ENCODE measurements at places on chromosomes 7 and 10.

GRCh38 chr10:74518061-74518460 is 308.3 kb upstream of the KAT6B start:
- no peak for DNase-seq

GRCh38 chr10:44930904-44931620 is 19.9 kb downstream of the TMEM72 start:
- DNase-seq = no peak

GRCh38 chr7:42097752-42098151 is 139.3 kb downstream of the GLI3 start:
- DNase-seq = peak; percentile 78

DNA sequence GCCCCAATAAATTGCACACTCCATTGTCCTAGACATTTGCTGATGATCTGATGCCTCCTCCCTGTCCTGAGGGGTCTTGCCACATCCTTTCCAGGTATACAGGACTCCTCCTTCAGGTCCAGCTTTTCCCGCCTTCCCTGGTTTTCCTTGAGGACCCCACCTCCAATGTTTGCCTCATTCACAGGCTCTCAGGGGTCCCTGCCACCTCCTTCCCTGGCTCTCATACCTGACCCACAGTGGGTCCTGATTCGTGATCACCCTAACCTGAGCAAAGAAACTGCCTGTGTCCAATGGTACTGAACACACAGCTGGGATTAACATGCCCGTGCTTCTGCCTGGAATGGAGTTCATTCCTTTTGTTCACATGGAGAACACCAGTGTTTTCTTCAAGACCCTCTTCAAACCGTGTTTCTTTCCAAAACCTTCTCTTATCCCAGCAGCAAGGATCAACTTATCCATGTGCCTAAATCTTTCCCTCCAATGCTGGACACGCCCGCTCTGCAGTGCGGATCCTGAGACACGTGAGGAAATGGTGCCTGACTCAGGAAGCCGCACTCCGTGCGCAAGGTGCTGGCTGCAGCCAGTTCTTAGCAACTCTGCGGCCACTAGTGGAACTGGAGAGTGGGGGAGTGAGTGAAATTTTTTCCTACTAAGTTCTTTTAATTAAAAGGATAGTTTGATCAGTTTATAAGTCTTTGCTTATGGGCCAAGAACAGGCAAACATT is 354.6 kb upstream of the SHH start:
- DNase-seq = no peak

DNA sequence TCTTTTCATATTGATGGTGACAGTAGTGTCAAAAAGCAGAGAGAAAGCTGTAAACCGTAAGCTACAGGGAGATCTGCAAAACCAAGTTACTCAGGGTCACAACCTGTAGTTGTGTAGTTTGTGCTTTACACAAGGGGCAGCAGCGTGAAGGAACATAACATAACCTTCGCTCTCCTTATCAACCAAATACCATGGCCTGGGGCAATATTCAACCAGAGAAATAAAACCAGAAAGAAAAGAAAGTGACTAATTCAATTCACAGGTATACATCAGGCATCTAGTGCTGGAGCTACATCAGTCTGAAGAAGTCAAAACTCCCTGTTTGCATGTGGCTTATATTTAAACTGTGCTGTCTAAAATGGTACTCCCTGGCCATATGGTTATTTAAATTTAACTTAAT is 224.3 kb downstream of the TWIST1 start:
- no peak for DNase-seq

GRCh38 chr7:82539969-82540368 is 96.4 kb upstream of the CACNA2D1 start:
- no peak for DNase-seq

DNA sequence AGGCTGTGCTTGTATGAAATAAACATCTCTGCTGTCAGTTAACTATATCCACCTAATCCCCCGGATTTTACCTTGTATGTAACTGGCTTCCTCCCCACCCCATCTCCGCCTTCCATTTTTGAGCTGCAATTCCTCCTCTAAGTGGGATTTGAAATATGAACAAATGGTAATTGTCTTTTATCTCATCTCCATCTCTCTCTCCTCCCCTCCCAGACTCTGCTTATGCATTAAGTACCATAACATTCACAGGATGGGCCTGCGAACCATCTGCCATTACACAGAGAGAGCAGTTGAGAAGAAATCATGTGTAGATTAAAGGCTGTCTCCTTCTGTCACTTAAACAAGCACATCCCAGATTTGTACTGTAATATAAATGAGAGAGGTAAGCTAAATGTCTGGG is 1169.9 kb downstream of the TYW1 start:
- DNase-seq = no peak

GRCh38 chr7:19397911-19398310 is 252.7 kb upstream of the FERD3L start:
- no peak for DNase-seq

GRCh38 chr10:49751636-49752510 is 10.2 kb downstream of the OGDHL start:
- DNase-seq = no peak

GRCh38 chr10:43128958-43129706 is 9.1 kb upstream of the CSGALNACT2 start:
- DNase-seq = peak; percentile 85

DNA sequence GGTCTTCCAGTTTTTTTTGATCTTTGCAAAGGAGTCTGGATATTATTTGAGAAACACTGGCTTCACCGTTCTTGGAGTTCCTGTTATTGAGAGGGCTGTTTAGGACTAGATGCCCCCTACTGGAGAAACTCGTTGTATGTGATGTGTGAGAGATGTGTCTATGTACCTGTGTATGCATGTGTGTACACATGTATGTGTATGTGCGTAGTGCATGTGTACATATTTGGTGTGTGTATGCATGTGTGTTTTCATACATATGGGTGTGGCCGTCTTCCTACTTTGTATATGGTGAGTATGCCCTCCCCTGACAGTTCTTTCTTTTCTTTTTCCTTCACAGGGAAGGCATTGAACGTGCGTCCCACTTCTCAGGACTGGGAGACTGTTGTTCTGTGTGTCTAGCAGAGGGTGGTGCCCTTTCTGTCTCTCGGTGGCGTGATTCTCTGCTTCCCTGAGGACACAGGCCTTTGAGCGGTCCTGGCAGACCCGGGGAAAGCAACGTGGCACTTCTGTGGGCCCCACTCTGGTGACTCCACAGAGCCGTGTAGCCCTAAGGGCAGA is 3.0 kb upstream of the CALHM3 start:
- DNase-seq = peak; percentile 88

- no peak for DNase-seq
These were observed at the start of gene MALRD1 for GRCh38 chr10:19048489-19048888. Gene MALRD1, plus strand, starts transcription at chr10:19048801. Its CDS starts 138 bp downstream, at chr10:19048939.

- DNase-seq = no peak
These were observed 219.8 kb downstream of the ACTR3B start for GRCh38 chr7:152979376-152979775.

DNA sequence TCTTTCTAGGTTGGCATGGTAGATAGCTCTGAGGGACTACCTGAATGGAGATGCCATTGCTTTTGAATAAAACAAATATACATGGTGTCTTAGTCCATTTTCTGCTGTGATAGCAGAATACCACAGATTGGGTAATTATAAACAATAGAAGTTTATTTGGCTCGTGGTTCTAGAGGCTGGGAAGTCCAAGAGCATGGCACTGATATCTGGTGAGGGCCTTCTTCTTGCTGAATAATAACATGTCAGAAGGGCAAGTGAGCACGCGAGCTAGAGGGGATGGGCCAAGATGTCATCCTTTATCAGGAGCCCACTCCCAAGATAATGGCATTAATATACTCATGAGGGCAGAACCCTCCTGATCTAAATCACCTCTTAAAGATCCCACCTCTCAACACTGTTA is 21.9 kb downstream of the SGPL1 start:
- no peak for DNase-seq

DNA sequence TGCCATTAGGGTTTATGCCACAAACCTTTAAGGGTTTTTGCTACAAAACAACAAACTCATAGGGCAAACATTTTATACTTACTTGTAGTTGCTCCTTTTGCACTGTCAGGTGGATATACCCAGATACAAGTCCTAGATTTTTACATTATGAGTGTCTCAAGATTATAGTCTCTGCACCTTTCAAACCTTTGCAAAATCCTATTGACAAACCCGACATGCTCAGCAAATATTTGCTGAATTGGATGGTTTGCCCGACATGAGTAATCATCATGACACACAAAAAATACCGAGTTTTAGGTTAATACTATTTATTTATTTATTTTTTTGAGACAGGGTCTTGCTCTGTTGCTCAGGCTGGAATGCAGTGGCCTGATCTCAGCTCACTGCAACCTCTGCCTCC is 117.3 kb downstream of the SLC25A13 start:
- DNase-seq = no peak

- no peak for DNase-seq
These were observed 102.5 kb upstream of the CCDC6 start for GRCh38 chr10:60008816-60009215.

- DNase-seq = peak; percentile 69
These were observed 18.8 kb downstream of the TMEM196 start for GRCh38 chr7:19754521-19755116.

DNA sequence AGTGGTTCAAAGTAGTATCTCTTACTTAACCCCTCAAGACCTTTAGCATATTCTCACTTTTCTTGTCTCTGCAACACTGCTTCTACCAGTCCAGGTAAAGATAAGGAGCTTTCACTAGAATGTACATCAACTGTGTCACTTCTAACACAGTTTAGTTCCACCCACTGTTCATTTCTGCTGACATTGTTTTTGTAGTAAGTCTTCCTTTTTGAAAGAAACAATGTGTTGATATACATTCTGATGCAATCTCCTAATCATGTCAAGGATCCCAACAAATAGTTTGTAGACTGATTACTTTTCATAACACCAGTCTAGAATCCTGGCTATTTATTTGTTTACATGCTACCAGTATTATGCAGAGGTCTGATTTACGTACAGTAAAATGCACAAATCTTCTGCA is 47.5 kb downstream of the CCSER2 start:
- DNase-seq = no peak

DNA sequence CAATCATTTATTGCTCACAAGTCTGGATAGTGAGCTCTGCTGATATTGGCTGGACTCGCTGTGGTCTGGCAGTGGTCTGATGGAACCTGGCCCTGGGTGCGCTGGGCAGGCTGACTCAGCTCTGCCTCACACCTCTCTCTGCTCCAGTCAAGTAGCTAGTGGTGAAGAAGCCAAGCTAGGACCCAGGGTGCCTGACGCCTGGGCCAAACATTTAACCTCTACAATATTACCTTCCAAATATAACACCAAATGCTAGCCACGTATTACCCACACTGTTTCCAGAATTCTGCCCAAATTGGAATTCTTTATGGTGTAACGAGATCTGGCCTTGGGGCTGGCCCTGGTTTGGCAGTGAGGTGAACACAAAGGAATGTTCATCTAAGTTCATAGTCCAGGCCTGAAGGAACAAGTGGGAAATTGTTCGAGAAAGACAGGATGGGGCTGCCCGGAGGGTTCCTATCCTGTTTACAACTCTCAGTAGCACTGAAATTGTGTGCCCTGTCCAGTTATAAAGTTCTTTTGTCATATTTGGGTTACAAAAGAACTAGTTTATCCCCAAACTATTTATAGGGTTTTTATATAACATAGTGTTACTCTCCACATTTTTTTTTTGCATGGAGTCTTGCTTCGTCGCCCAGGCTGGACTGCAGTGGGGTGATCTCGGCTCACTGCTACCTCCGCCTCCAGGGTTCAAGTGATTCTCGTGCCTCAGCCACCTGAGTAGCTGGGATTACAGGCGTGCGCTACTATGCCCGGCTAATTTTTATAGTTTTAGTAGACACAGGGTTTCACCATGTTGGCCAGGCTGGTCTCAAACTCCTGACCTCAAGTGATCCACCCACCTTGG is 16.3 kb downstream of the OR2AE1 start:
- peak; percentile 95 for DNase-seq

DNA sequence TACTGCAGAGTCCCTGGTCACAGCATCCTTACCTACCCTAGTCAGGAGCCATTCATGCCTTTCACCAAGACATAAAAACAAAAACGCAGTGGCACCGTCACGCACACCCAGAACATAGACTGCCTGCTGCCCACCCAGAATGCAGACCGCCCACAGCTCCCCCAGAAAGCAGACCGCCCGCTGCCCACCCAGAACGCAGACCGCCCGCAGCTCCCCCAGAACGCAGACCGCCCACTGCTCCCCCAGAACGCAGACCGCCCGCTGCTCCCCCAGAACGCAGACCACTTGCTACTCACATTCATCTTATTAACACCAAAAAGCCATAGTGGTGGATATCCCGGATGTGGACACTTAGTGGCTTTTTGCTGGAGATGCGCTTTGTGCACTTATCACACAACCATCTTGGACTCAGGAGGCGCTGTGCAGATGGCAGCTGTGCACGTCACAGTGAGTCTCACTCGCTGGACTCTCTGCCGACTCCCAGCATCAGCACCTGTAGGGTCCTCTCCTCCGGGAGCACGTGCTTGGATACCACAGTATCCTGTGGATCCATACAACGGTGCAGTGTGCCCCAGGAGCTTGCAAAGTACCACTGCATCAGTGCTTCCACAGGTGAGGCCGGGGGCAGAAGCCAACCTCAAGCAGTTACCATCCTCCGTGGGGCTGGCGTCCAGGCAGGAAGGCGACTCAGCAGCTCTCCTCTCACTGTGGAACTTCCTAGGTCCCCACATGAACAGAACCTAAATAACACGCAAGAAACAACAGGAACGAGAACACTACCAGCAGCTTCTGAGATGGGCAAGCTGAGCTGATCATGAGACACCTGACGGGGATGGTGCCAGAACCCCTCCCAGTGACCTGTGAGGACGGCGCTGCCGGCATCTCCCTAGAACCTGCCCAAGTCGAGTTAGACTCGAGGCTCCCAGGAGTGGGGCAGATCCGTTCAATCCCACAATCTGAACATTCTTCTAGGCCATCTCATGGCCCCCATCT is 161.0 kb downstream of the DIP2C start:
- no peak for DNase-seq

- DNase-seq = peak; percentile 33
These were observed 131.4 kb upstream of the ODAD2 start for GRCh38 chr10:28130267-28130666.

DNA sequence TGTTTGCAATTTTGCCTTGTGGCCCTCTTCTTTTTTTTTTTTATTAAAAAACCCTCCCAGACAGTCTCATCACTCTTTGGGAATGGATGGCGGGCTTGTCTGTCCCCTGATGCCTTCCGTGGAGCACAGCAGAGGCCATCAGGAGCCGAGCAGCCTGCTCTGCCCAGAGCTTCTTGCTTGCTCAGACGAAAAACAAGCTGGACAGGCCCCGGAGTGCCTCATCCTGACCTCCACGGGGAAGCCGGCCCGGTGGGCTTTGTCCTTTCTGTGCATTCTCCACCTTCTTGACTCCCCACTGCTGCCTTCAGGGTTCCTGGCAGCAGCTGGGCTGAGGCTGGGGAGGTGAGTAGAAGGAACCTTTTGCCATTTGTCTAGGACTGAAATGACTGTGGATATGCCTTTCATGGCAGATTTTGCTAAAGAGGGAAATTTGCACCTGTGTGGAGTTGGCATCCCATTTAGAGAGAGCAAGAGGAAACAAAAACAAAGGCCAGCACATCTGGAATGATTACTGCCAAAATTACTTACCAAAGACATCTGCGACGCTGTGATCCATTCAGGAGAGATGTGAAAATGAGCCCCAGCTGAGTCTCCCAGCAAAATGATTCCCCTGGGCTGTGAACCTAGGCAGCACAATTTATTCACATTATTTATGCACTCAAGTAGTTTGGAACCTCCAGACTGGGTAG is 108.3 kb downstream of the AOAH start:
- DNase-seq = no peak

All from fibroblast of the aortic adventitia (primary cell).